Hypothalamus (tissue), 51 donors: ENCODE measurements at places on chromosomes 12 and 14.

DNA sequence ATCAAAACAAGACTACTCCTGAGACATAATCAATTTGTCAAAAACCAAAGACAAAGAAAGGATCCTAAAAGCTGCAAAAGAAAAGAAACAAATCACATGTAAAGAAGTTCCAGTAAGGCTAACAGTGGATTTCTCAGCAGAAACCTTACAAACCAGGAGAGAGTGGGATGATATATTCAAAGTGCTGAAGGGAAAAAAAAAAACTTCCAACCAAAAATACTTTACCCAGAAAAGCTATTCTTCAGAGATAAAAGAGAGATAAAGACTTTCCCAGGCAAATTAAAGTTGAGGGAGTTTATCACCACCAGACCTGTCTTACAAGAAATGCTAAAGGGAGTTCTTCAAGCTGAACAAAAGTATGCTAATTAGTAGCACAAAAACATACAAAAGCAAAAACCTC is 91.9 kb upstream of the PPP2R5C start:
- no peak for DNase-seq

GRCh38 chr12:104350211-104351056 is 46.9 kb downstream of the EID3 start:
- no peak for DNase-seq

DNA sequence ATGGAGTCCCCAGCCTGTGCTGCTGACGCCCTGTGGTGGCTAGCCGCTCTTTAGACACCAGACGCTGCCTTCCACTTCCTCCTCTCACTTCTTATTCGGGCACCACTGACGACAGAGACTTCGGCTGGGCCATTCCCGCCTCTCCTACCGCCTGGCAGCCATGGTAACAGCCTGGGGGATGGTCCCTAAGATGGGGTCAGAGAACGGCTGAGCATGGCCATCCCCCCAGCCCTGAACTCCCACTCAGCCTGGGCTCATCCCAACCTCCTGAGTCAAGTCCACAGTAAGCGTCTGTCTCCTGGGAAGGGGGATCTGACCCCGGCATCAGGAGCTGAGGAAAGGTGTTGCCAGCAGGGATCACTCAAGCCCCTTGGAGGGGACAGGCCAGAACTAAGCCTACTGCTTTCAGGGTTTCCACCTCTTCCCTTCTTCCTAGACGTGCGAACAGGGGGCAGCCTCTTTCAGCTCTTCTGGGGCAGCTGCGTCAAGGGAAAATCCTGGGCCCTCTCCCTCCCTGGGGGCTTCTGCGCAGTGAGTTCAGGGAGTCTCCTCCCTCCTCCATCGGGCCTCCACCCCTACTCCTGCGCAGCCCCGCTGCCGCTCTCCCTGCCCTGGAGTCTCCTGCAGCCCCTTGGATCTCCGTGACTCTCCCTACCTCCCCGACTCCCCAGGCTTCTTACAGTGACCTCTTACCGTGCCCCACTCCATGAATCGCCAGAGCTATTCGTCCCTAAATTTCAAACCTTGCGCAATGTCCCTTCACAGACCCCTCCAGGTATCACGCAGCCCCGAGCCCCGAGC is 643 bp upstream of the TAMALIN start:
- no peak for DNase-seq

DNA sequence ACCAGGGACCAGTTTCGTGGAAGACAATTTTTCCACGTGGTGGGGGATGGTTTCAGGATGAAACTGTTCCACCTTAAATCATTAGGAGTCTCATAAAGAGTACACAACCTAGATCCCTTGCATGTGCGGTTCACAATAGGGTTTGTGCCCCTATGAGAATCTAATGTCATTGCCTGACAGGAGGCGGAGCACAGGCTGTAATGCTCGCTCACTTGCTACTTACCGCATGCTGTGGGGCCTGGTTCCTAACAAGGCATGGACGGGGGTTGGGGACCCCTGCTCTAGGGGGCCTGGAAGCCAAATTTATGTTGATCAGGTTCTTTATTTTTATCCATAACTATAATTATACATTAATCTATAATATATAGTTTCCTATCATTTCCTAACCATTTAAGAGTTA is 315.3 kb downstream of the MED13L start:
- DNase-seq, result no peak

DNA sequence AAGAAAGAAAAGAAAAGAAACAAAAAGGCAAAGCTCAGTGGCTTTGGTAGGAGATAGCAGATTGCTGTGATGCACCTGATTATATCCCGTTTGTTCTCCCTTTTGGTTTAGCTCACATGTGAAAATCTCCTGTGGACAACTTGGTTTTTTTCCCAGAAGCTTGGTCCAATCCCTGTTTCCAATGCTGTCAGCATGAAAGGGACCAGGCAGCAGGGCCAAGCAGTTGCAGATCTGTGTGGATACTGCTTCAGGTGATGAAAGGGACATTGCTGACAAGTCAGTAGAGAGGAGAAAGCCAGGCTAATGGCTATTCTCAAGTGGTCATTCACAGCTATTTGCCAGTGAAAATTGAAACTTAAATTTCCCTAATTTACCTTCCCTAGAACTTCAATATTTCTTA is 18.8 kb upstream of the SLCO1A2 start:
- DNase-seq, result no peak

DNA sequence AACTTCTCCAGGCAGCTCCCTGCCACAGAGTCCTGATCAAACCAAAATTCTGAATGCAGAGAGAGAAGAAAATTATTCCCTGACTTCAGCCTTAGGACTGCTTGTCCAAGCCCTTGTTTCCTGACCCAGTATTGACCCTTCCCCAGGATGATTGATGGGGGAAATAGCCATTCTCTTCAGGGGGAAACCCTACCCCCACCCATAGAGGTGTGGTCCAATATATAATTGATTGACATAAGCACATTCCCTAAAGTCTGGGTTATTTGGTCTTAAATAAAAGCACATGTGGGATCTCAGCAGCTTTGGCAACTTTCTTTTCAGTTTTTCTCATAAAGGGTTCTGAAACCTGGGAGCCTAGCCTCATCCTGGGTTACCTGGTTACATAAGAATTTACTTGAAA is 201.2 kb upstream of the DDHD1 start:
- no peak for DNase-seq

DNA sequence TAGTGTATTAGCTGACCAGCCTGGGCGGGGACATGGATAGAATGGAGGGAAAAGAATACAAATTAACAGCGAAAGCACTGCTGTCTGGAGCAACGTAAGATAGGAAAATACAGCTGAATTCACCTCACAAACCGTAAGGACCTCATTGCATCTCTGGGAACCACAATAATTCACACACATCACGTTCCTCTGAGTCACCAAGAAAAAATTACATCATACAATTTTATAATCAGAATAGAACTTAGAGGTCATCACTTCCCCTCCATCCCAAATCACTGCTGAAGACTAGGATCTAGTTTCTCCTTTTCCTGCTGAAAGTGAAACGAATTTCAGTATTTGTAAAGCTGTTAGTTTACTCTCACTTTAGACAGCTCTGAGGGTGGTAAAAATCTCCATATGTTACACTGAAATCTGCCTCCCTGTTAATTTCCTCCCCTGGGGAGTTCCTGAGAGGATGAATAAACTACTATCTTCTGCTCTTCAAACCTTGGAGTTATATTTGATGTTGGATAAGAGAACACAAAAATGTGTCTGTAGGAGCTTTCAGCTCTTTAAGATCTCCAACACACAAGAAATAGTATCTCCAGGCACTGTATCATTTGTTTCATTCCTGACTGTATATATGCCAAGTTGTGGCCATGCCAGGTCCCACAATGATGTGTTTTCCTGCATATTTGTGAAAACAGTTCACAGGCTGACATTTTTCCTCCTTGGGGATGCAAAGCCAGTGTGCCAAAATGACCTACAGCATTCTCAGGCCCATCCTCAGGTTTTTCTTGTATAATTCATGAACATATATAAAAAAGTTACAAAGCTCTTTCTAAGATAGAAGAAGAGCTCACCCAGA is 63.8 kb upstream of the SSTR1 start:
- DNase-seq, result no peak

GRCh38 chr12:89072294-89073026 is 279.8 kb downstream of the DUSP6 start:
- no peak for DNase-seq

GRCh38 chr12:54680374-54680773 is 32.2 kb upstream of the DCD start:
- DNase-seq, result no peak

DNA sequence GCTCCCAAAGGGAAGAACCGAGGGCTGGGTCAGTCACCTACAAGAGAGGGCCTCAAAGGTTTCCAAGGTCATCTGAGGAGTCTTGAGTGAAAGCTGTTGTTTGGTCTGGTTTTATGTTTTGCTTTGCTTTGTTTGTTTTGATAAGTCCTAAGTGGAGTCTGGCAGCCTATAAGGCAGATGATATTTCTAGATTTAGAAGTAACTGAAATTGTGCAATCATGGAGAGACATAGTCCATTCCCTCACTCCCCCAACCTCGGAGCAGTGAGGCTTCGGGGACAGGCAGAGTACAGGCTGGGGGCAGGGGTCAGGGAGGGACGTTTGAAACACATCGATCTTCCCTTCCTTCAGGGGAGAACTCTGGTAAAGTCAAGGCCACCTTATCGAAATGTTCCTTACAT is 42.3 kb downstream of the TTC9 start:
- DNase-seq, result no peak

DNA sequence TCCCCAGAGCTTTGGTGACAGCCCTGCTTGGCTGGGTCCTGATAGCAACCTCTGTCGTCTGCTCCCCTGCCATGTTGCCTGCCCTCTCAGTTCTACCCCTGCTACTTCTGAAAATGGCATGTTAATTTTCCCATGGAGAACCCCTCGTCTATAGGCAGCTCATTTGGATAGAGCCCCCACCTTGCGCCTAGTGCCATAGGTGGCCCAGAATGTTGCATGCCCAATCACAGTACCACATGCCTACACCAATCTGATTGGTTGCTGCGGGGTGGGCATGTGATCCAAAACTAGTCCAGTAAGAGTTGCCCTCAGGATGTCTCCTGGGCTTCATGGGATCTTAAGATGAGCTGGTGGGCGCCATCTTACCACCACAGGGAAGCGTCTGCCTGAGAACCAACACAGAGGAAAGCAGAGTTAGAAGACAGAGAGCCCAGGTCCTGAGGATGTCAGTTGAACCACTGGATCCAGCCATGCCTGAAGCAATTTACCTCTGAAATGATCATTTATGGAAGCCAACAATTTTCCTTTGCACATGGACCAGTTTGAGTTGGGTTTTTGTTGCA is 85.7 kb downstream of the PAPOLA start:
- no peak for DNase-seq

DNA sequence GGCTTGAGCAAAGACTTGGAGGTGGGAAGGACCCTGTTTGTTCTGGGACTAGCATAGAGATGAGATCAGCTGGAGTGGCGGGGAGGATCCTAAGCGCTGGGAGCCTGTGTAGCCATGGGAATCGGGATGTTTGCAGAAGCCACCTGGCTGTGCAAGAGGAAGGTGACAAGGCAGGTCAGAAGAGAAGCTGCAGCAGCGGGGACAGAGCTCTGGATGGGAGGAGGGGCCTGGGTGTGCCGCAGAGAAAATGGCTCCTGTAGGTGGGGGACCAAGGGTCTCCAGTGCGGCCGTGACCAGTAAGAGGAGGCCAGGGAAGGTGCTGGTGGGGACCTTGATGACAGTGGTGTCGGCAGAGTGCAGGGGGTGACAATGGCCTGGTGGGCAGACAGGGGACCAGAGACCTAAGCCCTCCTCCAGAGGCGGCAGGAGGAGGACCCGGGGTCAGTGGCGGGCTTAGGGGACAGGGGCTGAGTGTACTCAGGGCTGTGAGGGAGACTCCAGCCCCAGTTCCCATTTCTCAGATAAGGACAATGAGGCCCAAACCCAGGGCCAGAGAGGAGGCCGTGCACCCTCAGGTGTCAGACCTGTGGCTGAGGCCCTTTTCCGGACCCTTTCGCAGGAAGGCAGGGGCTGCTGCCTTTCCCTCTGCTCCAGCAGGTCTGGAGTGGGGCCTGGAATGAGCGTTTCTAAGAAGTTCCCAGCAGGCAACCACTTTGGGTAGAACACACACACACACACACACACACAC is 206.6 kb upstream of the RTL1 start:
- DNase-seq, result no peak

- no peak for DNase-seq
Observed at GRCh38 chr12:15732341-15733061, 56.7 kb downstream of the EPS8 start.

DNA sequence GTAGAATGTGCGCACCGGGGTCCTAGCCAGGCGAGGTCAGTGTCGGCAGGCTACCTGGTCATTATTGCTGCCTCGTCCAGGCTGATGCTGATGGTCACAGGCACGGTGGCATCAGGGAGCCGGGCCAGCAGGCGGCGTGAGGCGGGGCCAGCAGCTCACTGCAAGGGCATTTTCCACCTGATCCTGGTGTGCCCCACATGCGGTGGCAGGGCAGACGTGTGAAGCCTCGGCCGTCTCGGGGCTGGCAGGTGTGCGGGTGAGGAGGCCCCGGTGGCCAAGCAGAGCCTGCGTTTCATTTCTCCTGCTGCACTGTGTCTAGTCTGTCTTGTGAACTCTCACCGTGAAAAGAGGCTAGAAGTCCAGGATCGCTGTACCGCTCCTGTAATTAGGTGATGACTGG is 12.0 kb upstream of the AMN start:
- DNase-seq, result no peak

GRCh38 chr12:104701756-104702155 is 245.0 kb downstream of the CHST11 start:
- DNase-seq, result no peak

DNA sequence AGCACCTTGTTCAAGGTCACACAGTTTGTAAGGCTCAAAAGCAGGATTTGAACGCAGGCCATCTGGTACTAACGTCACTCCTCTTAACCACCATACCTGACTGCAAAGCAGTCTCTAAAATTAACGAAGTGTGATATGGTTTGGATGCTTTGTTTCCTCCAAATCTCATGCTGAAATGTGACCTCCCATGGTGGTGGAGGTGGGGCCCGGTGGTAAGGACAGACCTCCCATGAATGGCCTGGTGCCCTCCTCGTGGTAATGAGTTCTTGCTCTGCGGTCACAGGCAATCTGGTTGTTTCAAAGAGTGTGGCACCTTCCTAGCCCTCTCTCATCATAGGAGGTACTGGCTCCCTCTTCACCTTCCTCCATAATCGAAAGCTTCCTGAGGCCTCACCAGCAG is 102.2 kb upstream of the BCL2L14 start:
- no peak for DNase-seq

GRCh38 chr12:12562016-12562483 is 613 bp downstream of the DUSP16 start:
- DNase-seq, result peak; percentile 38

- DNase-seq, result no peak
Observed at GRCh38 chr14:94925416-94926173, 155.7 kb upstream of the GSC start.

DNA sequence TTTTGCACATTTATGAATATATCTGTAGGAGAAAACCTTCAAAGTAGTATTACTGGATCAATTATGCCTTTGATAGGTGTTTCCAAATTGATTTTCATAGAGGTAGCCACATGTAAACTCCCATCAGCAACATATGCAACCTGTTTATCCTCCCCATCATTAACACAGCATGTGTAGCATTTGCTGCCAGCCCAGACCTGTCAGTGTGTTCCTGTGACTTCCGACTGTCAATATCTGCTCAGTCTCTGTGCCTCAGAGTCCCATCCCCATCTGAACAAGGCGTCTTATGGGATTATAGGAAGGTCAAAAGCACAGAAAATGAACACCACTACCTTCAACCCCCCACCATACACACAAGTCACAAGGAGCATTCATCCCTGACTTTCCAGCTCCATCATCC is 9.5 kb upstream of the CAPRIN2 start:
- no peak for DNase-seq

- DNase-seq, result no peak
Observed at GRCh38 chr14:91693346-91693745, 38.5 kb downstream of the CATSPERB start.
